G401 (cell line): ENCODE measurements at places on chromosomes 1 and 21.

DNA sequence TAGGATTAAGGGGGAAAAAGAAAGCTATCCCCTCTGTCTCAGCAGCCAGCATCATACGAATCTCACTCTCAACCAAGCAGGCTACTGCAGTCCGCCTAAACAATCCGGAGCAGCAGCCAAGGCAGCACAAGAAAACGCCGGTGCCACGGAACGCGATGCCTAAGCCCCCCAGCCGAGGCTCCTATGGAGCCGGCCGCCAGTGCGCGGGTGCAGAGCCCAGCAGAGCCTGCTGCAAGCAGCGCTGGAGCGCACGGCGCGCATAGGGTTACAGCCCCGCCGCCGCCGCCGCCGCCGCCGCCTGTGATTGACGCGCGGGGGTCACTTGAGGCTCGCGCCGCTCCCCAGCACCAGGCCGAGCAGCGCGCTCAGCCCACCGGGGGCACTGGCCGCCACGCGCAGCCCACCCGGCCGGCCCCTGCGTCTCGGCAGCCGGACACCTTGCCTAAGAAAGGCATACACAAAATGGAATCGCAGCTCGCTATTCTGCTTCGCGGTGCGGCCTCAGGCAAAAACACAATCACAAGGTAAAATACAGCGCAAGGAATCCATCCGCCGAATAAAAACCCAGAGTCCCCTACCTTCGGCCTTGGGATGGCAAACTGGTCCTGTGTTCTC lies 780 bp downstream of the HIVEP3 start:
- DNase-seq: peak; percentile 72

- DNase-seq: no peak
Measured at GRCh38 chr1:2980849-2981248, 40.4 kb upstream of the ACTRT2 start.

DNA sequence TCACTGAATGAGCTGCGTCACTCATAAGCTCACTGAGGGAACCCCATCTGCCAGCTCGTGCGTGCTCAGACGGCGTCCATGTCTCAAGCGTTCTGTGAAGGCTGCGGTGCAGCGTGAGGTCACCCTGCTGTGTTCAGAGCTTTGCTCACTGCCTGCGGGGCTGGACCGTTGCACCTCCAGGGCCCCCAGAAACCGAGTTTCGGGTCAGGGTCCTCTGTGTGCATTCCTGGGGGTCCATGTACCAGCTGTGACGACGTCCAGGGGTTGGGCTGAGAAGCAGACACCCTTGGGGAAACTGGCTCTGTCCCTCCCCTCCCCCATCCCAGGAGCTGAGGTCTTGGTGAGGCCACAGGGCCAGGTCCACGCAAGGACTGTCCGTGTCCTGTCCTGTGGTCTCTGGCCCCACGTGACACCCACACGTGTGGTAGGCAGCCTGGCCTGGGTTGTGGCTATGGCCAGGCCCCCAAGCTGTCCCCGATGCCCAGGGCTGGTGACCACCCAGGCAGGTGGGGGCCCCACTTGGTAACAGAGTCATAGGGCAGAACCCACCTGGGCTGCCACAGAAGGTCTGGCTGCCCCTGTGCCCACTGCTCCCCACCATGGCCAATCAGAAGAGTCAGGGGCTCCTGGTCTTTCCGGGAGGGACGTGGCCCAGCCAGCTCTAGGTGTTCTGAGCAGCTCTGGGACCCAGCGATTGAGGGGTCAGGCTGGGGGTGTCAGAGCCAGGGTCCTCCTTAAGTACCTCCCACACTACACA lies 24.4 kb downstream of the FTCD start:
- no peak for DNase-seq

- no peak for DNase-seq
Measured at GRCh38 chr1:62237950-62238374, 43.3 kb downstream of the L1TD1 start.

DNA sequence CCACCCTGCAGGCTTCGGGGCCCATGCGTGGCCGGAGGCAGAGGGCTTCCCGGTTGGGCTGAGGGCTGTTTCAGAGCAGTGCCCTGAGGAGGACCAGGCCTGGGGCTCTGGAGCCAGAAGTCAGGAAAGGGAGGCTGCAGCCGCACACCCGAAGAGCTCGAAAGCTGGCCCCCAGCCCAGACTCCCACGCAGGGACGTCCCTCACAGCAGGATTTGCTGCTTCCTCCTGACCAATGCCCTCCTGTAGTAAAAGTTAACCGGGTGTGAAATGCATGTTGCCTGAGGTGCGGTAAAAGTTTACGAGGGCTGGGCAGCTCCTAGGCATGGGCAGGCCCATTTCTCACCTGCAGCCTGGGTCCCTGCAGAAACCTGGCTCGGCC lies 101.5 kb upstream of the ARHGEF16 start:
- DNase-seq: no peak

DNA sequence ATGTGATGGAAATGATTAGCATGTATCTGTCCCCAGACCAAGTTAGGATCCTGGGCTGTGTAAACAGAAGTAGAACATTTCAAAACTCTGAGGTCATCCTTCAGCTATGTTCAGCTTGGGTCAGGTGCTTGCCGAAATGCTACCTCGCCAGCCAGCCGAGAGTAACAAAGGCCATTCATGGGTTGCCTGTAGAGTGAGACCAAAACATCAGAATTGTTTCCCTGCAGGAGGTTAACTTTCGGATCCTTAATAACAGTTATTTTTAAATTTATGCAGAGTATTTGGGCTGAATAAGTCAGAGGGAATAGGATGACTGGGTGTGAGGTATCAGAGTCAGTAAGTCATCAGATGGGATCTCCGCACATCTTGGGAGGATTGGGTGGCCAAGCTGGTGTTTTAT lies 35.6 kb downstream of the SMYD2 start:
- no peak for DNase-seq

DNA sequence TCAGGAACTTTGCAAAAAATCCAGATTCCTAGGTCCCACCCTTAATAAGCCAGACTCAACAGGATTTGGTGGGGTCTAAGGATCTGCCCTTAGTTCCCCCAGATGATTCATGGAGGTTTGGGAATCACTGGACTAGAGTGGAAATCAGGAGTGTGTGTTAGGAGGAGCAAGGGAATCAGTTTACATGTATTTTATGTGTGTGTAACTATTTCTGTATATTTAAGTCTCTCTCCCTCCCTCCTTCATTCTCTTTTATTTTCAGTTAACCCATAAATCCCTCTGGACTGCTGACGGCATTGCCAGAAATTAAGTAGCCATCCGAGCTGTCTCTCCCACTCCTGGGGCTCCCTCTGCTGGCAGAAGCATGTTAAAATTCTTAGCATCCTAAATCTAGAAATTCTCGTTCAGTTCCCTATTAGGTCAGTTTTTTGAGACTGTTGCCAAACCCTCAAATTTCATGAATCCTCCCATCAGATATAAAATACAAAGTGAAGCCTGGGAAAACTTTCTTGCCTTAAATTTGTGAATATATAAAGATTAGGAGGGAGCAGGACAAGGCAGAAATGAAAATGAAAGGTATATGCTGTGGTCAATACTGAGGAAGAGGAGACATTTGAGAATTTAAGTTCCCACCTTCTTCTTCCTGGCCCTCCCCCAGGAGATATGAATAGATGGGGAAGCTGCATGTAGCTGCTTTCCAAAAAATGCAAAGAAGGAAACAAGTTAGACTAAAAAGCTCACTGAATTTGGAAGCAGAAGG lies 11.7 kb upstream of the HSD11B1 start:
- DNase-seq: peak; percentile 82

- DNase-seq: no peak
Measured at GRCh38 chr1:153356392-153357075, 1.1 kb upstream of the S100A9 start.

- DNase-seq: no peak
Measured at GRCh38 chr1:211336161-211336560, 9.5 kb downstream of the TRAF5 start.

DNA sequence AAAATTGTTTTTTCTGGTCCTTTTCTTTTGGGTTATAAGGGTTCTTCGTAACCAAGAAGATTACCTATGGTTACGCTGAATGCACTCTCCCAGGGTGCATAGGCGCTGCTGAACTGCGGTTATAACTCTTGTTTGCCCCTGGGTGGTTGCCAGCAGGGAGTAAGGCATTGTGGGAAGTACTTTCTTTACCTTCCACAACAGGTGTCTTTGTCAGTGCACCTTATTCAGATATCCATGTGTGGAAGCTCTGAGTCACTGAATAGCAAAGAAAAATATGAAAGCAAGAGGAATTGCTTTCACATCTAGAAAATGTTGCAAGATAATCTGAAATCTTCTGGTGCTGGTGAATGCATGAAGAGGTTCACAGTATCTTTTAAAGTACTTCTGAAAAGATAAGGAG lies 124.4 kb upstream of the CACYBP start:
- no peak for DNase-seq

GRCh38 chr1:31043631-31044030 lies 21.9 kb downstream of the PUM1 start:
- DNase-seq: no peak

GRCh38 chr1:96498744-96499340 lies 222.7 kb upstream of the PTBP2 start:
- DNase-seq: no peak

- DNase-seq: no peak
Measured at GRCh38 chr21:43881283-43881682, 16.3 kb downstream of the AGPAT3 start.

DNA sequence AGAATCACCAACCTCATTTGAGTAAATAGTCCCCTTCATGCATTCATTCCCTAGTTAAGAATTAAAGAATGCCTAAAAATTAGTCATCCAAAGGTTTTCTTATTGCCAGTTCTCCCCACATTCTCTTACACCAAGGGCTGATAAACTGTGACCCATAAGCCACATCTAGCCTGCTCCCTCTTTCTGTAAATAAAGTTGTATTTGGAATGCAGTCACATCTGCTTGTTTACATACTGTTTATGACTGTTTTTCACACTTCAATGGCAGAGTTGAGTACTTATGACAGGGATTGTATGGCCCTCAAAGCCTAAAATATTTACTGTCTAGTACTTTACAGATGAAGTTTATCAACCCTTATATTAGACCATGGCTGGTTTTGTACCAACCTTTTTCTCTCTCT lies 16.1 kb upstream of the DYRK1A start:
- no peak for DNase-seq

GRCh38 chr1:183653462-183653794 lies 312 bp upstream of the APOBEC4 start:
- no peak for DNase-seq

DNA sequence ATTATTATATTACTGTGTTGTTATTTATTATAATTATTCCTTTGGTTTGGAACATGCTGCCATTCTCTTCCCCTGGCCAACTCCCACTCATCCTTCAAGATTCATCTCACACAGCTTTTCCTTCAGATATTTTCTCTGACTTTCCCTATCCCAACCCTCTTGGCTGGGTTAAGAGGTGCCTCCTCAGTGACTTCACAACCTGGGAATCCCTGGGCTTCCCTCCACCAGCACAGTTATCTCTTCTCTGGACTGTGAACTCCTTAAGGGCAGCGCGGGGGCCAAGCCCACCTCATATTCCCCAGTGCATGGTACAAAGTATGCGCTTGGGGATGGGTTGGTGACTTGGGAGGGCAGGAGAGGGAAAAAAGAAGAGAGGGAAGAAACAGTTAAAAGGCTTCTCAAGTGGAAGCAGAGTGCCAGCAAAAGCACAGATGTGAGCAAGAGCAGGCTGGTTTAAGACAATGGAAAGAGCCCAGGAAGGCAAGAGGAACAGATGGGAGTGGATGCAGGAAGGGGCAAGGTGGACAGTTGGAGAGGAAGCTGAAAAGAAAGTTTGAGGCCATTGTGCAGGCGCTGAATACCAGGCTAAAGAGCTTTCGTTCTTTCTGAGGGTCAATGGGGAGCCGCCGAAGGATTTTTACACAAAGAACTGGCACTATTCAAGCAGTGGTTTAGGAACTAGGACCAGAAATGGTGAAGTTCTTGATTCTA lies 132.3 kb downstream of the BEND5 start:
- DNase-seq: no peak

DNA sequence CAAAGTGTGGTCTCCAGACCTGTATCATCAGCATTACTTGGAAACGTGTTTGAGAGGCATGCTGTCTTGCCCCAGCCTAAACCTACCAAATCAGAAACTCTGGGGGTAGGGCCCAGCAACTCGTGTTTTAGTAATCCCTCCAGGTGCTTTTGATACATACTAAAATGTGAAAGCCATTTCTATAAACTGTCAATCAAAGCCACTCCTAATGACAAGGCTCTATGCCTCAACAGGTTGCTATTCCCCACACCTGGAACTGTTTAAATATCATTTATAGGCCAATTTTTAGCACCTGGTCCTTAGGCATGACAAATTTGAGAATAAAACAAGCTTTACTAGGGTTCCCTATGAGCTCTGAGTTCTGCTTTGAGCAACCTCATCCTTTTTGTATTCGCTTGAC lies 158.7 kb upstream of the NR5A2 start:
- no peak for DNase-seq

- DNase-seq: peak; percentile 76
Measured at GRCh38 chr1:202599669-202600431, 110.4 kb downstream of the SYT2 start.

- peak; percentile 23 for DNase-seq
Measured at GRCh38 chr1:180181048-180181447, 26.4 kb downstream of the QSOX1 start.

- no peak for DNase-seq
Measured at GRCh38 chr1:14296795-14297194, 301.7 kb upstream of the KAZN start.

DNA sequence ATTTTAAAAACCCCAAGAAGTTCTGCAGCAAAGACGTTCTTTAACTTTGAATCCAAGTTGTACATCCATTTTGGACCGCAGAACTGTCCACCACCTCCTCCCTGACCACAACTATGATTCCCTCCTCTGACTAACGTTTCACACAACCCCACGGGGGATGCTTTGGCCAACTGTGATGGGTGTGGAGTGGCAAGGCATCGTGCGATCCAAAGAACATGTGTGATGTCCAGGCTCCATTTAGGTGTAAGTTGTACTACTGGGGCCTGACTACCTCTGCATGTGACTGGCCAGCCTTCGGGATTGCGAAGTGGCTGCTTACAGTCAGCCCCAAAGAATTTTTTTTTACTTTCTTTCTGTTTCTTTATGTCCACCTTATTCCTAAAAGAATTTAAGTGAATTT lies 6.7 kb downstream of the KCNJ15 start:
- no peak for DNase-seq

GRCh38 chr1:51019811-51020210 lies 49.8 kb downstream of the CDKN2C start:
- no peak for DNase-seq

GRCh38 chr1:179923029-179923428 lies 31.6 kb upstream of the CEP350 start:
- no peak for DNase-seq

DNA sequence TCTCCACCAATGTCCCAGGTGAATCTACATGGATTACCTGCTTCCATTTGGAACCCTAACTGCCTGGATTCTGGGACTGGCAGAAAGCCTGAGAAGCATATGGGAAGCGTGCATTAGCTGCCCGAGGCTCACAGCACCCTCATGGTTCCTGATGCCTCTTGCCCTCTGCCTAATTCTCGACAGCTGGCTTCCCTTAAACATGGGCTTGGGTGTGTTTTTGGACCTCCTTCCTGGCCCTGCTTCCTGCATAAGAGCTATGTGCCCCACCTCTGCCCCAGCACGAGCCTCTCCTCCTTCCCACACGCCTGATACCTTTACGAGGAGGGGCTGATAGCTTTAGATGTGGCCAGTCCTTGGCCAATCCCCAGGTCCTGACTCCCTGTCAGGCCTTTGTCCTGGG lies 152.4 kb upstream of the HMGB4 start:
- no peak for DNase-seq
